Caudate nucleus (tissue), 63 donors: ENCODE measurements at places on chromosomes 5 and 9.

GRCh38 chr5:34586117-34586885 is 69.8 kb upstream of the RAI14 start:
- no peak for DNase-seq

DNA sequence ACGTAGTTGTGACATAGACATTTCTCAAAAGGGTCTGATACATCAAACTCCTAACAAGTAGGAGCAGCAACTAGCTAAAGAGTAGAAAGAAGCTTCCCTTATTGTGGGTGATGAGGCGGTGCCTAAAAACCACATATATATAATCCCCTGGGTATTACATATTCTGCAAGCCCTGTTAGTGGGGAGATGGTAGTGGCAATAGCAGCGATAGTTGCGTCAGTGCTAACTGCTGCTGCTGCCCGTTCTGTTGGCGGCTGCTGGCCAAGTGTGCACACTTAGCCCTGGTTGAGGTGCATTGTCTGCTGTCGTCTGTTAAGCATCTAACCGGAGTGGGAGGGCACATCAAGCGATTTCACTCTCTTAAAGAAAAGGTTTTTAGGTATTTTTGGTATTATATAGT is 35.8 kb downstream of the VLDLR start:
- DNase-seq: no peak

DNA sequence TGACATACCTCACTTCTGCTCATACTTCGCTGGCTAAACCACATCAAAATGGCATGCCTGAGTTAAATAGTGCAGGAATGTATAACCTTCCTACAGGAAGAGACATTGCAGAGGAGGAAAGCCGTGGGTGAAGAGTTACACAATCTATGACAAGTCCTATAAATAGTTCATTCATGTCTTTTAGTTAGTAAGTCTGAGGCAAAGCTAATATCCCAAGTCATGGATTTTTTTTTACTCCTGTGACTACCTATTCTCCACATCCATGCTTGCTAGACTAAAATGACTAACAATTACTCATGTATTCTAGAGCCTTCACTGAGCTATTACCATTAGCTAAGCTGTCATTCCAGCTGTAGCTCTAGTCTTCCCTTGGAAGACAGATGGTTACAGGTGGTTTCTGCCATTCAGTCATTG is 391.3 kb downstream of the NR2F1-AS1 start:
- peak; percentile 21 for DNase-seq

GRCh38 chr9:121075251-121076036 is 689 bp downstream of the CNTRL start:
- no peak for DNase-seq

DNA sequence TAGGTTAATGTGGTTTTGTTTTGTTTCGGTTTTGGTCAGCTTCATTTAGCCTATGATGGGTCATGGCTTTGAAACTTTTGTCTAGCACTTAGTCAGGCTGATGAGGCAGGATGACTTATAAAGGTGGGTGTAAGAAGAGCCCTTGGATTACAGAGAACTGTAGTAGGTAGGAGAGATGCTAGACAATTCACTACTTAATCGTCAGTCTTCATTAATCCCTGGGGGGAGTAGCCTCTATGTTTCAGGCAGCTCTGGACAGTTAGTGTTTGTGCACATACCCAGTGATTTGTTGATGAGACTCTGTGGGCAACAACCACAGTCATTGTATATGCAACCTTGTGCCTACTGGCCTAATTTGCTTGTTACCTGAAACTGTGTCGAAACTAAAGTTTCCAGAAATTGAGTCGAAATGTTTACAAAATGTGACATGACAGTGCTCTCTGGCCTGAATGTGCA is 113.3 kb downstream of the MTREX start:
- no peak for DNase-seq
